ENCODE measurements at places on chromosomes 2 and 18.

DNA sequence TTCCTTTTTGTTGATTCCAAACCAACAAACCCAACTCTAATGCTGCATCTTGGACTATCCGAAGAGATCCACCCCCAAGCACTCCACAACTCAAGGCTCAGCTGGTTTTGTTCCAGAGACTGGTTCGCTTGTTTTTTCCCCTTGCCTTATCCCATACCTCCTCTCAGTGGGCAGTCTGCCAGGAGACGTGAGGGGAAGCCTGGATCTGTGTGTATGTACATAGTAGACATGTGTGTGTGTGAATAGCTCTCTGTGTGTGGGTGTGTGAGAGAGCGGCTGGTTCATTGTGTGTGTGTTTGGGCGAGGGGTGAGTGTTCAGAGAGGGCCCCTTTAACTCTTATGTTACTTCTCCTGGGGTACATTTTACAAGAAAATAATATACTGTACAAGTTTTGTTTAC, 94.4 kb downstream of the NRP2 start:
- no peak for DNase-seq

GRCh38 chr2:40197121-40197520, 254.8 kb downstream of the SLC8A1 start:
- no peak for DNase-seq

DNA sequence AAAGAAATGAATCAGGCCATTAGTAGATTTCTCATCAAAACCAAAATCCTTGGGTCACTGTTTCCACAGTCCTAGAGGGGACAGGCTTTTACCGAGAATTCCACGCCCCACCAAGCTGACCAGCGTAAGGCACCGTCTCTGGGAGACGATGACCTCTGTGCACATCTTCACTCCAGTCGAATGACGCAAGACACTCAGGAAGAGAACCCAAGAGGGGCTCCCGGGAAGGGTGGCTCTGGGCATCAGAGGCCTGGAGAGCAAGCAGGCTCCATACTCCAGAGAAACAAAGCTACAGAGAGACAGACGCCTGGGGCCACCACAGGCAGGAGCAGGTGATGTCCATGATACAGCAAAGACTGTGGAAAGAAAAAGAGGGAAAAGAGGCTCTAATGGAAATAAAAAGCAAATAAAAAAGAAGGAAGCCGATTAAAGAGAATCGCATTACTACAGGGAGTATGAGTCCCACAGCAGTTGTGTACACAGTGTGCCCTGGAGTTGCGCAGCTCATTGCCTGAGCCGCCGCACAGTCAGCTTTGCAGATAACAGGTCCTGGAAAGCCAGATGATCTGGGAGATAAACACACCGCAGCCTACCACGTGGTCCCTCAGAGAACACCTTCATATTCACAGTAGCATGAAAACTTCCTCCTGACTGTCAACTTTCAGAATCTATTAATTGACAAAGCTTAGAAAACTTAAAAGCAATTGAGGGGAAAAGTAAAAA, 572.7 kb upstream of the SALL3 start:
- no peak for DNase-seq

DNA sequence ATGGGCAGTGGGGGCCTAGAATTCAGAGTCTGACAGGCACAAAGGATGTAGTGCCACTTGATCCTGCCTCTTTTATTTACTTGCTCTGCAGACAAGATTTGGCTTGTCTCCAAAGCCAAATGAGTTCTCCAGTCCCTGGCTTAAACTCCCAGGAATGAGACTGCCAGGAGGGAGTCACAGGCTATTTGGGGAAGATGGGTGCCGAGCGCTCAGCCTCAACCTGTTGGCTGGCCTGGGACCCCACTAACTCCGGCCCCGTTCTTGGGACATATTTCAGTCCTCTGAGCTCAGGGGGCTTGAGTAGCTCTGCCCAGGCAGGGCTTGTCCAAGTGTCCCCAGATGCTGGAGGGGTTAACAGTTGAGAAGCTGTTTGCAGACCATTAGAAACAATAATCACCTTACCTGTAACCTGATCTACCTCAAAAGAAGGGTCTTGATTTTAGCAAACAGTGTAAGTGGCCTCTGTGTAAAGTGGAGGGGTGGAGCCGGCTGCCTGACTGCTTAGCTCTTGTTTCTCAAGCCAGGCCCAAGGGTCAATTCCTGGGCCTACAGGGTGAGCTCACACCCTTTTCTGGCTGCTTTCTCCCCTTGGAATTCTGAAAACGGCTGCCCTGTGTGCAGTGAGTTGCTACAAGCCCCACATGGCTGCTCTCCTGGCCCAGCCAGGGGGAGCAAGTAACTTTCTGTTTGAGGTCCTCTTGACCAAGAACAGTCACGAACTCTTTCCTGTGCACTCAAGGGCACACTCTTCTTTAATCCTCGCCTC, 27.1 kb upstream of the FZD5 start:
- DNase-seq: no peak

DNA sequence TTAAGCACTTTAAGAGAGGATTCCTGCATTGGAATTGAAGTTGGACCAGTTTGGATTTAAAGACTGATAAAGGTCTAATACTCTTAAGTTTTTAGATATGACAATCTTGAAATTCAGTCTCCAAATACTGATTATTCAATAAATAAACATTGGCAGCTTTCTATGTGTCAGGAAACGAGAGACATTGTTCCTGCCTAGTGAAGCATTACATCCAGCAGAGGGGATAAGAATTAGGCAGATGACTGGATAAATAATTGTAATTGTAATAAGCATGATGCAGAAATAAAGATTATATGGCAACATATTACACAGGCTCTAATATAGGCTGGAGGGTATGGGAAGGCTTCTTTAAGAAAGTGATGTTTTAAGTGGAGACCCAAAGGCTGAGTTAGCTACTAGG, 226.5 kb upstream of the MMADHC start:
- no peak for DNase-seq

DNA sequence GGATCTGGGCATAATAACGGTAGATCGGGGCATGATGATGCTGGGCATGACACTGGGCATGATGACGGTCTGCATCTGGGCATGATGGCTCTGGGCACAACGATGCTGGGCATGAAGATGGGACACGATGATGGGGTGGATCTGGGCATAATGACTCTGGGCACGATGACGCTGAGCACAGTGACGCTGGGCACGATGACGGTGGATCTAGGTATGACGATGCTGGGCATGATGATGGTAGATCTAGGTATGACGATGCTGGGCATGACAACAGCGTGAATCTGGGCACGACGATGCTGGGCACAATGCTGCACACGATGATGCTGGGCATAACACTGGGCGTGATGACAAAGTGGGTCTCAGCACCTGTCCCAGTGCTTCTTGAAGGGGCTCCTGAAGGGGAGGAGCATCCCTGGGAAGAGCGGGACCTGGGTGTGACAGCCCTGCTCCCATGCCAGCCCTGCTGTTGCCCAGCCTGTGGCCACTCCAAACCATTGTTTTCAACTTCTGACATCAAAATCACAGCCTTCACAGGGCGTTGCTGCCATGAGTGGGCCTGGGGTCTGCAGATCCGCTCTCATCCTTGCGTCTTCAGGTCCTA, 30.4 kb upstream of the ALLC start:
- no peak for DNase-seq

DNA sequence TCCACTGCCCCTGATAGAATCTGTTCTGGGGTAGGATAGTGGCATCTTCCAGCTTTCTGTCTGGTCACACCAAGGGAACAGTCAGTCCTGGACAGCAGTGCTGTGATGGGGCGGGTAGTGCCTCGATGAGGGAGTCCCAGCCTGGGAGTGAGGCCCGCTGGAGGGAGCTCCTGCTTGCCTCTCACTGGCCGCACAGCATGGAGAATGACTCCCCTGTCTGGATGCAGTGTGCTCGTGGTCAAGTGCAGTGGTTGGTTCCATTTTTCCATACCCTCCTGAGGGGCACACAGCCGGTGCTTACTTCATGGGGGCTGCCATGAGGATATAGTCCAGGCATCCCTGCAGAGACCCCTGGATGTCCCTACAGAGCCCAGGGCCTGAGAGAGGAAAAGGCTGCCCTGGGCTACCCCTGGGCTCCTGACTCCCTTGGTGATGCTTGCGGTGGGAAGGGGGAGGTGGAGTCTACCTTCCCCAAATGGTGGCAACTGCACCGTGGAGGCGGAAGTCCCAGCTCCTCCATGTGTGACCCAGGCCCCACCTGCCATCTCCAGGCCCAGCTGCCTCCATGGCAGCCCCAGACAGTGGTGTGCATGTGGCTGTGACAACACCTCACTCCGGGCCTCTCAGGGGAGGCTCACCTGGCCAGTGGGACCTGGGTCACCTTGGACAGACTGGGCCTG, 212.5 kb downstream of the GLI2 start:
- DNase-seq: no peak

- peak; percentile 77 for DNase-seq
These were observed 22.8 kb downstream of the TTLL4 start for GRCh38 chr2:218733171-218734021.

DNA sequence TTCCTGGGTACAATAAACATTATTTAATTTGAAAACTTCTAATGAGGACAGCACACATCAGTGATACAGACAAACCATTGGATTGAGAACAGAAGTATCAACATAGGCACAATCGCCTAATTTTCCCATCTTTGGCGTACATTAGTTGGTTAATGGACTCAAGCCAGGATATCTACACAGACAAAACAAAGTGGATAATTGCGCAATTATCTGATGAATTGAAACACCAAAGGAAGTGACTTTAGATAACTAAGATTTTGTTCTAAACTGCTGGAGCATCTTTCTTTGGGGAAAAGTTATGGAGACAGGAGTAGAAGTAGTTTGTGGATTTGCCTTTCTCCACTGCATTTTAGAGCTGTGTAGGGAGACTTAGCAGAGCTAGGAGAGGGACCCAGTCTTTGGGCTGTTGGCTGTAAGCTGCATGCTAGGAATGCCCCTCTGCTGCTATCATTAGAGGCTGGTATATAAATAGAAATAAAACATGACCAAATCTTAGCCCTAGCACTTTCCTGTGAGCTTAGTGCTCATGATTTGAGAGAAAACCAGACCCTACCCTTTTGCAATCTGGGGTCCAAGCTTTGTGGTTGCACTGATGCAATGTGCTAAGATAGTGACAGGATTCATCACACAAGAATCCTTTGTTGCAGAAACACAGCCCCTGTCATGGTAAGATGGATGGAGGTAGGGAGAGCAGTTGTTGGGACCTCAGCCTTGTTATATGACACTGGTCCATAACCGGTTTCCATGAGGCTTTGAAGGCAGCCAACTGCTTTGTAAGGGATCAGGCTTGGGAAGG, 264.5 kb upstream of the PIK3C3 start:
- DNase-seq: peak; percentile 3

Data from brain microvascular endothelial cell (primary cell).